GM10248 (cell line): ENCODE measurements at places on chromosomes 1 and 21.

DNA sequence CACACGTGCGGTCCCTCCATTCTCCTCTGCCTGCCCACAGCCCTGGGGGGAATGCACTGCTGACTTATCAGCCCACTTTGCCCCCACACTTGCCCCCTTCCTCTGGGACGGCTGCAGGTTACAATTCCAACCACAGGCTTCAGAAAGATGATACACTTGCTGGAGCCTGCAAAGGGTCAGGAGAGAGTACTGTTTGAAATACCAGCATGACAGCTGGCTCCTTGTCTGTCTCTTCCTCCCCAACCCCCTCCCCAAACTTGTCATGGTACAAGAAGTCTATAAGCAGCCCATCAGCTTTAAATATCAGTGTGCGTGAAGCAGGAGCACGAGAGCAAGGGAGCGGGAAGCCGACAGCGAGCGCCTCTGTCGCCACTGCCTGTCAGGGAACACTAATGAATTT, 62.4 kb downstream of the ERI3 start:
- DNase-seq = no peak

- DNase-seq = no peak
These were observed 137.7 kb upstream of the PTBP2 start for GRCh38 chr1:96583903-96584302.

DNA sequence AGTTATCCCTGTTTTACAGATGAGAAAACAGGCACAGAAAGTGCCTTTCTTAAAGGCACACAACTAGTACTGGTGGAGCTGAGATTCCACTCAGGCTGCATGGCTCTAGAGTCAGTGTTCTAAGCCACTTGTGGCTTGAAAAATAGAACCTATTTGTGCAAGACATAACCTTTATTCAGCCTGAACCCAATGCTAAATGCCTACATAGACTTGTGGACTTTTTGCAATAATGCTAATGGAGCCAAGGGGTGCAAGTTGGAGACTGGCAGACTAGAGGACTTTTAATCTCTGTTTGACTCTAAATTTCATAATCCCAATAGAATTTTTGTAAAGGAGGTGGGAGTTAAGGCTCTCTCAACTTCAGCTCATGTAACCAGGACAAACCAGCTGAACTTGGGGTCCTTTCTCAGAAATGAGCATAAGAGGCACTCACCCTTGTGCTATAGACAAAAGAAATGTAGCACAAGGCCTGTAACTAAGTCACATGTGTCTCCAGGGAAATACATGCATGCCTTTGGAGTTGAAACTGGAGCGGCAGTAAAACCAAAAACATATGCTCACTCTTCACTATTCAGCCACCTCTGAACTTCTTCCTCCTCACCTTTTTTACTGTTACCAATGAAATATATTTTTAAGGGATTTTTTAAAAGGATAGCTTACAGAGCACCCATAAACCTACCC, 43.0 kb upstream of the AK4 start:
- DNase-seq = no peak

DNA sequence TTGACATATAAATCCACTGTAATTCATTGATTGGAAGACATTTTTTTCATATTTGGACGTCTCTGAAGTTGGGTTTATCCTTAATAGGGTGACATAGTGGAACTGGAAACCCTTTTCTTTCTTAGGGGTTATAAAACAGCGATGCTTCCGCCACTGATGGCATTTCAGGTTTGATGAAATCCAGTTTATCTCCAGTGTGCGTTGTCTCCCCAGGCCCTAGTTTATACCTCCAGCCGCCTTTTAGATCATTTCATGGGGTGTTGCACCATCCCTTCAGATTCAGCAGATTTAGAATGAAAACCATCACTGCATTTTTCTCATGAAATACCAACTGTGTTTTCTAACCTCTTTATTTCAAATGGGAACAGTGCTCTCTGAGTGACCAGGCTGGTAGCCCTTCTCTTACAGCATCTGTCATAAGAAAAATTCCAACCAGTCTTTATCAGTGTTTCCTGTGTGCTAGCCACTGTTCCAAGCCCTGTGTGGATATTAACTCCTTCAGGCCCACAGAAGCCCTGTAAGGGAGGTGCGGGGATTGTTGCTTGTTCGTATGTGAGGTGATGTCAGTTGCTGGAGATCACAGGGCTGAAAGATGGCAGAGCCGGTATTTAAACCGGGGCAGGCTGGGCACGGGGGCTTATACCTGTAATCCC, 19.0 kb downstream of the H6PD start:
- no peak for DNase-seq

DNA sequence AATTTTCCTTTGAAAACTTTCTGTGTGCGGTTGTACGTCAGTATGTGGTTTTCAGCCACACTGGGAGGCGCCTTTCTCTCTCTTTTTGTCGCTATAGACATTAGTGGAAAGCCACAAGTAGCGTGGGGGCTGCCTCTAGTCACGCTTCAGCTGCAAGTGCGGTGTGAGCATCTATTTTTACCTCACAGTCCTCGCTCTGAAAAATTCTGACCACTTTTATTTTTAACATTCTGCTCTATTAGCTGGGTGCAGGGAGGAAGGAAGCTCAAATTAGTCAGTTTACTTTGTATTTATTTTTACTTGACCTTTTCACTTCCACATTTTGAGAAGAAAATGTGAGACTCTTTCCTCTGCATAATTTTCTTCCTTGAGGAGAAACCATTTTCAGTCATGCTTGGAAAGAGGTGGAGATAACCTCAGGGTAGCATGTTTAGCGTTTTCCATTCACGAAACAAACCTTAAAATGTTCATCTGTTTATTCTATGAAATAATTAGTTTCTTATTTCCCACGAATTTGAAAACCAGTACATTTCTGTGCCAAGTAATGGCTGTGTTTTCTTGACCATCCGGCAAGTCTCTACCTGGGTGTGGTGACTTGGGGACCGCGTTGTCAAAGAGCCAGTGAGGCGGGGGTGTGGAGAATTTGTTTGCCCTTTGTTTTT, 35.6 kb downstream of the ADARB1 start:
- DNase-seq = peak; percentile 82

- DNase-seq = no peak
These were observed 146.8 kb upstream of the DMRTA2 start for GRCh38 chr1:50570066-50570468.

GRCh38 chr1:241934201-241934848, 23.2 kb upstream of the BECN2 start:
- DNase-seq = no peak

DNA sequence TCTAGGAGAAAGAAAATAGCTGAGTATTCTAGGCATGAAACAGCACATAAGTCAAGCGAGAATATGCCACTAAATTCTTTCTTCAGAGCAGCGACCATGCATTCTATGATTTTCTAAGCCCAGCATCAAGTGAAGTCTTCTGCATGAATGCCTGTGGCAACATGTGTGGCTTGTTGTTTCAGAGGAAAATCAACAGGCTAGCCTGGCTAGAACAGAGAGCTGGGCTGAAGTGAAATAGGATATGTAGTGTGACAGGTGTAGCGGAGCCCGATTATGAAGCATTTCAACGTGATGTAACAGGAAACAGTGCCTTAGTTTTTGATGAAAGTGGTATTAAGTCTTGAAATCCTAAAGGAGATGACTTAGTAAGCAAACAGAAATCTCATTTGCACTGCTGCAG, 7.0 kb downstream of the CSDE1 start:
- no peak for DNase-seq

GRCh38 chr21:44687671-44688070, 5.7 kb upstream of the KRTAP12-1 start:
- no peak for DNase-seq

- no peak for DNase-seq
These were observed 56.5 kb downstream of the DYRK1A start for GRCh38 chr21:37423103-37423502.

DNA sequence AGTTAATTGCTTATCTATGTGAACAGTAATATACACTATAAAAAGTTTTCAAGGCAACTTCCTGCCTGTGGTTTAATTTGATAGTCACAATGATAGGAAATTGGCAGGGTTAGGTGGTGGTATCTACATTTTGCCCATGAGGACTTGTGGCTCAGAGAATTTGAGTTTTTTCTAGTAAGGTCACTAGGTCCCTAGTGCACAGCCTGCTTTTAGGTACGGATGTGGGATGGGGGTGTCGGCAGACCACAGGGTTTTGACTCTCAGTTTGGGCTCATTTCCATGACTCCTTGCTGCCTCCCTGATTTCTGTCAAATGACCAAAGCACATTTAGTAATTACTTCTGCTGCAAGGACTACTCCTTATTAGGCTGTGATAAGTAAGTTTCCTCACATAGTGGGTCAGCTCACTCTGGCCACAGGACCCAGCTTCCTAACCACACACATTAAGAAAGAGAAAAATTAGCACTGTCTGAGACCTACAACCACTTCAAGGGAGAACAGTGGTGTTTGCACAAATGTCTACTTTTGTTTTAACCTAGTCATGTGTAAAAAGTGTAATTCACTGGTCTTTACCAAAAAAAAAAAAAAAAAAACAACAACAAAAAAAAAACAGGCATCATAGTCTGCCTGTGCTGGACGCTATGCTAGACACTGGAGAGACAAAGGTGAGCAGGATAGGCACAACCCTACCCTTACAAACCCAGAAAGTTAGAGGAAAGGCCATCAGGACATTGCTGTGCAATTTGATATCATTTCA, 43.7 kb downstream of the MRPL39 start:
- DNase-seq = no peak

- DNase-seq = no peak
These were observed 300 bp downstream of the USP24 start for GRCh38 chr1:55214934-55215193.

- no peak for DNase-seq
These were observed at the start of gene MCM3AP for GRCh38 chr21:46285206-46285661. Gene MCM3AP (minus strand): TSS chr21:46285611. CDS start chr21:46285286, 325 bp downstream.

DNA sequence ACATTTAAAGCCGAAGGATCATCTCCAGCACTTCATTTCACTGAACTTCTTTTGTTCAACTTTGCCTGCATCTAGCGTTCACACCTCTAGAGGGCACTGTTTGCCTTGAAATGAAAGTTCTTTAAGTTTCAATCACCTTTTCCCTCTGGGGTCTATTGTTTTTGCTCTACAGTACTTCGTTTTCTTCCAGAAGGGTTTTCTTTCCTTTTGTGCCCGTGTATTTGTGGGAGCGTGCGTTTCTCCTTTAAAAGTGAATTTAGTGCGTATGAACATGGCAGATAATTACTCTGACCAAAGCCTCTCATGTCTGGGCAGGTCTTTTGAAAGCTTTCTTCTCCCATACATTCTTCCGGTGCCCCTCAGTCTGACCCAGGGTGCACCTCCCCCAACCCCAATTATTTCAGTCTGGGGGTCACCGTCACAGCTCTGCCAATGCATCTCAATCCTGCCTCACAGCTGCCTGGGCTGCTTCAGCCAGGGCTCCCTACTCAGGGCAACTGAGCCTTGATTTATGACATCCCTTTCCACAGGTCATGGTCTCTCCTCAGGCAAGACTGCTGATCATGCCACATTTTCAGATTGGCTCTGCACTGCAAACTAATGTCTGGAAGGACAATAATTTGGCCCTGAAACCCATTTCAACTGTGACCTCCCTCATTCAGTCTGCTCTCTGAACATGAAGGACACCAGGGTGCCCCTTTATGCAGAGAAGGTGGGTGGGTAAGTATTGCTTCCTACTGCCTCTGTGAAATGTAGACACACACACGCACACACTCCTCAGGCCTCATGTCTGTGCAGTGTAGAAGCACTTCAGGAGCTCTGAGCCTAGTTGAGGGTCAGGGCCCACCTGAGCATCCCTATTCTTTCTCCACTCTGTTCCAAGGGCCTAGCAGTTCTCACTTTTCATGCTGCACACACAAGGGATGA, 88.6 kb downstream of the NUF2 start:
- peak; percentile 35 for DNase-seq

DNA sequence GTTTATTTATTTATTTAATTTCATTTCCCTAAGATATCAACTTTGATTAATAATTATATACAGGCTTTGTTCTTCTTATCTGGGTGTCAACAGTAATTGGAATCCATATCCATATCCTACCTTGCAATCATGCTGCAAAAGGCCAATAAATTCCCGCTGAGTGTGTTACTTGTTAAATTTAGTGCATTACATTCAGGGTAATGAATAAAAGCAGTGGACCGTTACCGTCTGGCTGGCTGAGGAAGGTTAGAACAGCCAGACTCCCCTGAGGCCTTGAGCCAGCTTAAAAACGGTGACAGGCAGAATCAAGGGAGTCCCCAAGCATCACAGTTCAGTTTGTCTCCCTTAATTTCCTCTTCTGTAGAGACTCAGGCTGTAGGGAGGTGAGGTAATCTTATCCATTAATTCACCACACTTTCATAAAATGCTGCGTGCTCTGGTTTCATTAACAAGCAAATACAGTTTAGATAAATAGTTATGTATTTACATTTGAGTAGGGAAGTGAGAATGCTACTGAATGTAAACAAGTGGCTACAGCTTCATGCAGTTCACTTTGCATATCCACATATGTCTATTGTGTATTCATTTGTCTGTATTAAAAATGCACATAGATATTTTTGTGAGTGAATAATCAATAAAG, 888.2 kb upstream of the CXADR start:
- DNase-seq = no peak

- DNase-seq = peak; percentile 67
These were observed 23.3 kb downstream of the CELA3A start for GRCh38 chr1:22024485-22025367.

GRCh38 chr1:170721621-170722020, 57.7 kb downstream of the PRRX1 start:
- no peak for DNase-seq

- no peak for DNase-seq
These were observed 10.9 kb downstream of the IGSF21 start for GRCh38 chr1:18118491-18118890.

DNA sequence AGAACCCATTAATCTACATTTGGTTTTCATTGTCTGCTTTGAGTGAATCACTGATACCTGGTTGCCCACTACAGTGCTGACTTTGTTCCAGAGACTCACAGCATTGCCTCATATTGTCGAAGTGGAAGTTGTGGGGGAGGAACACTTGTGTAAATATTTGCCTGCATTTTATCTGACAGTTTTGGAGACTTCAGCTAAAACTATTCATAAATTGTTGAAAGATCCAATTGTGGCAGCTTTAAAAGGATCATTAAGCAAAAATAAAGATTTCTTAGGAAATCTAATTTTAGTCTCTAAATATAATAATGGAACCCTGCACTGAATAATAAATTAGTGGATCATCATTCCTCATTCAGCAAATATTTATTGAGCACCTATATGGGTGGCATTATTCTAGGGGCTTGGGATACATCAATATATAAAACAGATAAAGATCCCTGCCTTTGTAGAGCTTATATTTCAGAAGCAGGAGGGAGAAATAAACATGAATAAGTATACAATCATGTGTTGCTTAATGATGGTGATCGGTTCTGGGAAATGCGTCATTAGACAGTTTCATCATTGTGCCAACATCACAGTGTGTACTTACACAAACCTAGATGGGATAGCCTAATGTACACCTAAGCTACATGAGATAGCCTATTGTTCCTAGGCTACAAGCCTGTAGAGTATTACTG, 73.5 kb downstream of the OSBPL9 start:
- DNase-seq = no peak

GRCh38 chr1:94591823-94592570, 50.4 kb upstream of the F3 start:
- DNase-seq = no peak
